Heart right ventricle (tissue), 16 donors: ENCODE measurements at places on chromosomes 6 and 20. TPM values are rescaled to one million over a fixed set of nuclear protein-coding genes. Genes with fewer than 3 reads are reported as not detected.

- no peak for DNase-seq
- no peak overlapping the region for H3K27ac ChIP-seq
- H3K36me3 ChIP-seq: no peaks in the 10 kb centered on the region
- no peak overlapping the region for H3K4me3 ChIP-seq
- no peaks in the 10 kb centered on the region for H3K27me3 ChIP-seq
Observed at GRCh38 chr6:64256483-64256882, 620.9 kb downstream of the PHF3 start.

- H3K36me3 ChIP-seq: no peaks in the 10 kb centered on the region
- no peaks in the 10 kb centered on the region for H3K27me3 ChIP-seq
- H3K27ac ChIP-seq: no peak overlapping the region
- no peaks in the 10 kb centered on the region for H3K4me1 ChIP-seq
Observed at GRCh38 chr6:122631571-122632249, 21.5 kb downstream of the PKIB start.

DNA sequence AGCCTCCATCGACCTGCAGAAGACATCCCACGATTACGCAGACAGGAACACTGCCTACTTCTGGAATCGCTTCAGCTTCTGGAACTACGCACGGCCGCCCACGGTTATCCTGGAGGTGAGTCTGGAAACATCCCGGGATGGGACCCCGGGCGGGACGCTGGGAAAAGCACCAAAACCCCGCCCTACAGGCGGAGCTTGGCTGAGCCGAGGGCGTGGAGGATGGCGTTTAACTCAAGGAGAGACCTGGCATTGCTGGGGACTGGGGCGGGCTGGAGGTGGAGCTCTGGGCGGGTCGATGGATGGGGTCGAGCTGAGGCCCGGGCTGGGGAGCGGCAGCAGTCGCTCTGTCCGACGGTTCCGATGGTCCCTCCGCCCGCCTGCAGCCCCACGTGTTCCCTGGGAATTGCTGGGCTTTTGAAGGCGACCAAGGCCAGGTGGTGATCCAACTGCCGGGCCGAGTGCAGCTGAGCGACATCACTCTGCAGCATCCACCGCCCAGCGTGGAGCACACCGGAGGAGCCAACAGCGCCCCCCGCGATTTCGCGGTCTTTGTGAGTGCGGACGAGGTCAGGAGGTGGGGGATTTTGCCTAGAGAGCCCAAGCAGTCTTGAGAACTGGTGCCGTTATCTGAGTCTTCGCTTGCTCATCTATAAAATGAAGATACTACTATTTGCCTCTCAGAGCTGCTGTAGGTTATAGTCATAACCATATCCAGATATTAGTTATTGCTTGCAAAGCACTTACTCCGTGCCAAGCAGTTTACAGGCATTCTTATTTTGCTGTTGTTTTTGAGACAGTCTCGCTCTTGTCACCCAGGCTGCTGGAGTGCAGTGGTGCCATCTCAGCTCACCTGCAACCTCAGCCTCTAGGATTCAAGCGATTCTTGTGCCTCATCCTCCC lies 3.8 kb downstream of the SPAG4 start:
- H3K27me3 ChIP-seq: no peaks in the 10 kb centered on the region
- H3K27ac ChIP-seq: no peak overlapping the region
- peak overlapping the region; percentile 53 for H3K4me3 ChIP-seq
- peak; percentile 79 for DNase-seq

DNA sequence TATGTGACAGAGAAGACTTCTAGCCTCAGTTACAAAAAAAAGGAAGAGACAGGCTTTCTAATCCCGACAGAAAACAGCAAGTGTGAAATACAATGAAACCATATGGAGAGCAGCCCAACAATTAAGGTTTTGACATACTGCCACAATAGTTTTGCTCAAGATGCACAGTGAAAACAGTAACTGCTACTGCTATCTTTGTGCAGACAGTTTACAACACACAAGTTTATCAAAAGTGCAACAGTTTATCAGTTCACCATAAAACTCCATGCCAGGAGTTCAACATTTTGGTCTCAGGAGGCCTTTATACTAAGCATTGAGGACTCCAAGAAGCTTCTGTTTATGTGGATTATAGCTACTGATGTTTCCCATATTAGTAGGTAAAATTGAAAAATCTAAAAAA lies 37.6 kb downstream of the GOPC start:
- H3K27me3 ChIP-seq: no peaks in the 10 kb centered on the region
- H3K4me1 ChIP-seq: no peaks in the 10 kb centered on the region
- H3K4me3 ChIP-seq: no peak overlapping the region
- peaks cover 23% of the 10 kb centered on the region for H3K36me3 ChIP-seq

DNA sequence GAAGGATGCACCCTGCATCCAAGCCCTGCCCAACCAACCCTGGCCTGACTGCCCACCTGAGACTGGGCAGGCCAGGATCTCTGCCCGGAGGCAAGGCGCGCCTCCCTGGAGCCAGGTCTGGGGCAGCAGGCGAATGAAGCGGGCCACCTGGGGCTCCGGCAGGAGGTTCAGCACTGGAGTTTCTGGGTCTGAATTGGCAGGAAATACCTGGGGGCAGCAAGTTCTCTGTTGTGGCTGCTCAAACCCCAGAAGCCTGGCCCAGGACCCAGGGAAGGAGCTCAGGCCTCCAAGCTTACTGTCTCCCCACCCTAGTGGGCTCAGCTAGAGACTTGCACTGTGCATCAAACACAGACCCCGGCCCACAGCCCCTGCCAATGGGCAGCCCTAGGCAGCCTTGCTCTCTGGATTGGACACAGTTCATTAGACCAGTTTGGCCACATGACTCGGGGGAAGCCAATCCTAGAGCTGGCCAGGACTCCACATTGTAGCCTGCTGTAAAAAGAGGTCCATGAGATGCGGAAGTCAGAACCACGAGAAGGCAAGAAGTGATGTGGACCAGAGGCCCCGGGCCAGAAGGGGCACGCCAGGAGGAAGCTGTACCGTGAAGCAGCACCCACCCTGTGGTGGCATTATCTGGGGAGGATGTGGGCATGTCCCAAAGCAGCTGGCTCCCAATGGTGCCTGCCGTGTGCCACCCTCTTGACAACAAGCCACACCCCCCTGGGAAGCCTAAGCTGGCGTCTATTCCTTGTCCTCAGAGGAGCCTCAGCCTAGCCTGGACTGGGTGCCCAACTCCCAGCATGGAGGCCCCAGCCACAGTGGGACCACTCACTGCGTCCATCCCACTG lies 3.1 kb downstream of the CPXM1 start:
- H3K4me1 ChIP-seq: peaks cover 7% of the 10 kb centered on the region
- DNase-seq: no peak
- H3K27ac ChIP-seq: no peak overlapping the region
- peaks cover 75% of the 10 kb centered on the region for H3K27me3 ChIP-seq
- no peaks in the 10 kb centered on the region for H3K36me3 ChIP-seq
- H3K4me3 ChIP-seq: no peak overlapping the region

- H3K27ac ChIP-seq: no peak overlapping the region
- H3K4me3 ChIP-seq: no peak overlapping the region
- no peak for DNase-seq
- H3K36me3 ChIP-seq: no peaks in the 10 kb centered on the region
- H3K27me3 ChIP-seq: no peaks in the 10 kb centered on the region
- H3K4me1 ChIP-seq: no peaks in the 10 kb centered on the region
Observed at GRCh38 chr6:138659998-138660397, 113.6 kb upstream of the CCDC28A start.

DNA sequence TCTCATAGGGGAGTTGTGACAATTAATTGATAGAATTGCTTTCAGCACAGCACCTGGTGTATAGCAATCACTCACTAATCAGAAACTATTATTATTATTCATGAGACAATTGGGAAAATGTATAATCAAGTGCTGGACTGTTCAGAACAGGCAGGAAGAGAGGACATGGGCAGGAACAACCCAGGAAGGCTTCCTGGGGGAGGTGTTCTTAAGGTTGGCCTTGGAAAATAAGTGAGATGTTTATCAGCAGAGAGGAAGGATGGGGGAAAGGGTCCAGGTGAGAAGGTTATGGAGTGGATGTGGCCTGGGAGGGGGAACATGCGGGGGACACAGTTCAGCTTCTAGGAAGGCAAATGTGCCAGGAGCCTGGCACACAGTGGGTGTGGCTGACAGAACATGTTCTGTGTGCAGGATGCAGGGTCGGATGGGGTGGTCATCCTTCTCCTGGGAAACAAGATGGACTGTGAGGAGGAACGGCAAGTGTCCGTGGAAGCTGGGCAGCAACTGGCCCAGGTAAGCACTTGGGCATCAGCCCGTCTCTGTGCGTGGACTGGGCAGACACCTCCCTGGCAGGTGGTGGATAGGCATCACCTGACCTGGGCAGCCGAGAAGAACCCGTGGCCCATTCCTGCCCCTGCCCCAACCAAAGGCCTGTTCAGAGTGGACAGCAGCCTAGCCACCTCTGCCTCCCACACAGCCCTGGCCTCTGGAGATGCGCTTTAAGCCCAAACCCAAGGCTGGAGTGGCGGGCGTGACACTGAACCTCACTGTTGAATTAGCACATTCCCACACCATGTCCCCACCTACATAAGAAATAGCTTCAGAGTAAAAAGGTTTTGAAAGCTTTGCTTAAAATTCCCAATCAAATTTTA lies 30.9 kb downstream of the RAB44 start:
- peaks cover 18% of the 10 kb centered on the region for H3K4me1 ChIP-seq
- no peaks in the 10 kb centered on the region for H3K36me3 ChIP-seq
- no peak overlapping the region for H3K27ac ChIP-seq
- no peak overlapping the region for H3K4me3 ChIP-seq
- H3K27me3 ChIP-seq: no peaks in the 10 kb centered on the region
- DNase-seq: no peak

DNA sequence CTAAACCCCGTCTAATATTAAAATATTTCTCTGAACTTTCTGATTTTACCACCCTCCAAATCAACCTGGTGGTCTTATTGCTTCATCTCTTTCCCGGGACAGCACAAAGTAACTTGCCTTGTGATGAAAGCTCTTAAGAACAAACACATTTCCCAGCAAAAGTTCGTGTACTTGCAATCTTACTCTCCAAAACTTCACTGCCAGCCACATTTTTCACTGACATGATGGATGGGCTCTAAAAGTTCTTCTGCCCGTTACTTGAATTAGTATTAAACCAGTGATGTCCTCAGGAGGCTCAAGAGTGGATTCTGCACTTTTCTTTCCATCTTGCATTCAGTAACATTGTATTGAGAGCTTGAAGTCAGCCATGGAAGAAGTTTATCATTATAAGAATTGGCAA lies 731.6 kb upstream of the GJE1 start:
- no peak for DNase-seq
- H3K27ac ChIP-seq: no peak overlapping the region
- H3K27me3 ChIP-seq: no peaks in the 10 kb centered on the region
- no peaks in the 10 kb centered on the region for H3K4me1 ChIP-seq
- no peaks in the 10 kb centered on the region for H3K36me3 ChIP-seq

GRCh38 chr6:39440039-39440426 lies 117.5 kb upstream of the KCNK16 start:
- H3K27ac ChIP-seq: no peak overlapping the region
- no peaks in the 10 kb centered on the region for H3K36me3 ChIP-seq
- no peaks in the 10 kb centered on the region for H3K27me3 ChIP-seq
- no peaks in the 10 kb centered on the region for H3K4me1 ChIP-seq
- H3K4me3 ChIP-seq: no peak overlapping the region

DNA sequence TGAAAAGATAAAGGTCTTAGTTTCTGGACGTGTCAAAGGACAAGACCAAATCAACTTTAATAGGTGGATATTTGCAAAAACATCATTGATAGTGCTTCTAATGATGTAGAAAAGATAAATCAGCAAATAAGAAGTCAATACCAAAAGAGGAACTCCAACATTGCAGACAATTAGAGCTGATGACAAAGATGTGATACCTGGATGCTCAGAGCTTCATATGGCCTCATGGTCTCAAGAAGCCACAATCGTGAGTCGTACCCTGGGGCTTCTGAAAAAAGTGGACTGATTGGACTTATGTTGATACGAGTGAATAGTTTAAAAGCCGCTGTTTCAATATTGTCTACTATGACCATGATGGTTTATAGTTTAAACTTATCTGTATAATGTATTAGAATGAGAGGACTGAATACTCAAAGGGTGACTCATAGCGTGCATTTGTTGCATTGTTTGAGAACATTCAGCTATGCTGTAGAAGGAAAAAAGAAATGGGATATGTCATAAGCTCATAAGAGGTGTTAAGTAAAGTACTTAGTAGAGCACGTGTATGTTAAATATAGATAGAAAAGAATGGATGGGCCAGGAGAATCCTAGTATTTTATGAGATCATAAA lies 54.6 kb upstream of the RIPOR2 start:
- H3K4me1 ChIP-seq: peaks cover 12% of the 10 kb centered on the region
- no peaks in the 10 kb centered on the region for H3K36me3 ChIP-seq
- H3K27ac ChIP-seq: no peak overlapping the region
- no peaks in the 10 kb centered on the region for H3K27me3 ChIP-seq
- DNase-seq: no peak

DNA sequence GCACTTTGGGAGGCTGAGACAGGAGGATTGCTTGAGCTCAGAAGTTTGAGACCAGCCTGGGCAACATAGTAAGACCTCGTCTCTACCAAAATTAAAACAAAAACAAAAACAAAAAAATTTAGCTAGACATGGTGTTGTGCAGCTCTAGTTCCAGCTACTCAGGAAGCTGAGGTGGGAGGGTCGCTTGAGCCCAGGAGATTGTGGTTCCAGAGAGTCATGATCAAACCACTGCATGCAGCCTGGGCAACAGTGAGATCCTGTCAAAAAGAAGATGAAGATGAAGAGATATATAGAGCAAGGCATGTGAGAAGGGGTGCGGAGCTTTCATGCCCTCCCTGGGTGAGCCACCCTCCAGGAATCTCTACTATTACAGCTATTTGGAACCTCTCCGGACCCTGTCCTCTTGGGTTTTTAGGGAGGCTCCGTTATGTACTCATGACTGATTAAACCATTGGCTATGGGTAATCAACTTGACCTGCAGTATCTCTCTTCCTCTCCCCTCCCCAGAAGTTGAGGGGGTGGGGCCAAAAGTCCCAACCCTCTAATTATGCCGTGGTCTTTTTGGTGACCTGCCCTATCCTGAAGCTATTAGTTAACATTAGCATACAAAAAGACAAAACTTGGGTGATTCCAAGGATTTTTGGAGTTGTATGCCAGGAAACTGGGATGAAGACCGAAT lies 9.0 kb downstream of the POLH start:
- H3K27me3 ChIP-seq: no peaks in the 10 kb centered on the region
- DNase-seq: no peak
- H3K4me1 ChIP-seq: no peaks in the 10 kb centered on the region
- no peaks in the 10 kb centered on the region for H3K36me3 ChIP-seq

GRCh38 chr6:15818044-15818443 lies 155.2 kb upstream of the DTNBP1 start:
- no peak overlapping the region for H3K4me3 ChIP-seq
- no peak for DNase-seq
- H3K27me3 ChIP-seq: no peaks in the 10 kb centered on the region
- H3K27ac ChIP-seq: no peak overlapping the region
- no peaks in the 10 kb centered on the region for H3K36me3 ChIP-seq
- no peaks in the 10 kb centered on the region for H3K4me1 ChIP-seq

DNA sequence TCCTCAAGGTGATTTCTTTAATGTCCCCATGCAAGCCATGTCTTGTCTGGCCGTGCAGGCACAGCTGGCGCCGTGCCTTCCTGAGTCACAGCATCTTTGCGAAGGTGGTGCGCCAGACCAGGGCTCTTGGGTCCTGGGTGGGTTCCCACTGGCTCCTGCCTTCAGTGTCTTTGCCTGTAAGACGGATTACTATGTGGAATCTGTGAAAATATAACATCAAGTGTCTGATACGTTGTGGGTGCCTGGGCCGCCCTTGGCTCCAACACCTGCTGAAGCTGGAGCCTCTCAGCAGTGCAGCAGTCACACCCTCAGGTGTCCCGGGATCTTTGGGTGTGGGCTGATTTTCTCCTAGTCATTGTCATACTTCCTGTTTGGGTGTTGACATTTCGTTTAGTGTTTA lies 3.2 kb downstream of the OSBPL2 start:
- no peaks in the 10 kb centered on the region for H3K27me3 ChIP-seq
- peak overlapping the region; percentile 68 for H3K27ac ChIP-seq
- no peak overlapping the region for H3K4me3 ChIP-seq
- DNase-seq: no peak
- peaks cover 29% of the 10 kb centered on the region for H3K36me3 ChIP-seq

Gene DDO
- total RNA-seq: 24.0 TPM

Gene MAP7
- 2.7 TPM for total RNA-seq

Gene SOD2
- 1,000 TPM for total RNA-seq

Gene TRIM26
- total RNA-seq: 19.0 TPM
